OCI-LY7 (cell line): ENCODE measurements at places on chromosomes 6 and 20. TPM values are rescaled to one million over a fixed set of nuclear protein-coding genes. Genes with fewer than 3 reads are reported as not detected.

MTFR2 gene
- total RNA-seq = 26.6 and 32.9 TPM in 2 replicates

SNPH gene
- not detected in 2 replicates for total RNA-seq

LAMA2 gene
- total RNA-seq = not detected in 2 replicates

RBM12 gene
- total RNA-seq = 152 and 160 TPM in 2 replicates

PAK5 gene
- not detected in 2 replicates for total RNA-seq

RPS6KA2 gene
- 1.5 and 1.9 TPM in 2 replicates for total RNA-seq
